ENCODE measurements at places on chromosomes 13 and 19. TPM values are rescaled to one million over a fixed set of nuclear protein-coding genes. Genes with fewer than 3 reads are reported as not detected.

Gene LENG1
- 9.0 TPM for total RNA-seq

Gene SYNE4
- total RNA-seq, result 0.28 TPM

Gene WDR87
- not detected for total RNA-seq

Gene ZNF91
- total RNA-seq, result 27.1 TPM

Gene TMEM91
- 4.2 TPM for total RNA-seq

Gene KIRREL2
- not detected for total RNA-seq

Gene SIGLEC6
- total RNA-seq, result not detected

Gene NCCRP1
- total RNA-seq, result not detected

Gene PRODH2
- total RNA-seq, result not detected

Gene S1PR2
- total RNA-seq, result 13.6 TPM

Gene ZNF878
- not detected for total RNA-seq

Gene CNN1
- 56.1 TPM for total RNA-seq

Gene TMEM238
- total RNA-seq, result 0.58 TPM

Gene TMPRSS9
- total RNA-seq, result under 0.01 TPM

Gene FREM2
- total RNA-seq, result not detected

Gene CEBPA
- total RNA-seq, result under 0.01 TPM

Gene MYH14
- not detected for total RNA-seq

Gene DZIP1
- 33.8 TPM for total RNA-seq

Gene MAP4K1
- total RNA-seq, result 0.19 TPM

Gene ZNF8
- total RNA-seq, result 4.5 TPM

Gene IL4I1
- 0.38 TPM for total RNA-seq

Gene RASAL3
- under 0.01 TPM for total RNA-seq

Gene ZNF837
- total RNA-seq, result 1.2 TPM

Gene PTPRH
- 6.5 TPM for total RNA-seq

Gene VAV1
- not detected for total RNA-seq

Gene MEF2B
- 0.28 TPM for total RNA-seq

Gene LHB
- total RNA-seq, result not detected

Gene FGF9
- total RNA-seq, result under 0.01 TPM
